ENCODE measurements at places on chromosomes 5 and 9.

- peak; percentile 92 for DNase-seq
Measured at GRCh38 chr9:91741522-91741921, 208.5 kb downstream of the ROR2 start.

- peak; percentile 69 for DNase-seq
Measured at GRCh38 chr5:172178991-172179989, 8.7 kb downstream of the STK10 start.

DNA sequence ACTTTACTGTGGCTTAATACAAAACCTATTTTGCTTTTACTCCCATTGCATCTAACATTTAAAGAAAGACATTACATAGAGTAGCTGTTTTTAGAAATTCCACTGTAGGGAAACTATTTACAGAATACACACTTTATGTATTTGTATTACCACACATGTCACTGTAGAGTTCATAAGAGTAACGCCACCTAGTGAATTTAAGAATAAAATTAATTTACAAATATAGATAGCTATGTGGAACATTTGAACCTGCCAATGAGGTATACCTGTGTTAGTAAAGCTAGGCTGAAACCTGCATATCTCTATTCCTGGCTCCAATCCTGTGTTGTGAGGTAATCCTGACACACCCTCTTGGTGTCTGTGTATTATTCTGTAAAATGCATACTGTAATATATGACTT is 234.4 kb downstream of the MAST4 start:
- DNase-seq, result no peak

DNA sequence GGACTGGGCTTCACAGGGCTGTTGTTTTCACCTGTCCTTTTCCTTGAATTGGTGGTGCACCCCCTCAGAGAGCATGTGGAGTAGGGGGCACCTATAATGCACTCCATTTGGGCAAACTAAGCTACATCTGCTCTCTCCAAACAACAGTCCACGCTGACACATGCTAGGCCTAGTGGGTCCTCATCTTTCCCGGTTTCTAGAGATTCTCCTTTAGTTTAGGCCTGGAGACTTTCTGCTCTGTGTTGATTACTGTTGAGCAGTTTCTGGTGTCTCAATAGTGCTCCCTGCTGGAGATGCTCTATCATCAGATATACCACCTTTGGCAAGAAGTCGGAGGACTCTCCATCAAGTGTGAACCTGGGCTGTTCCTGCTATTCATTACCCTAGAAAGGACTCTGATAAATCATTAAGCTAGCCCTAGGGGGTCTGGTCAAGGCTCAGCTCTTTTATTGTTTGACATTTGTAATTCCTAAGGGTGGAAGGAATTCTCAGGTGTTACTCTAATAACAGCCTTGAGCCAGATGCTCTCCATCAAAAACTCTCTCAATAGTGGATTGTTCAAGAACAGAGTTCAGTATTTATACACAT is 64.0 kb upstream of the FYB1 start:
- DNase-seq, result peak; percentile 72

DNA sequence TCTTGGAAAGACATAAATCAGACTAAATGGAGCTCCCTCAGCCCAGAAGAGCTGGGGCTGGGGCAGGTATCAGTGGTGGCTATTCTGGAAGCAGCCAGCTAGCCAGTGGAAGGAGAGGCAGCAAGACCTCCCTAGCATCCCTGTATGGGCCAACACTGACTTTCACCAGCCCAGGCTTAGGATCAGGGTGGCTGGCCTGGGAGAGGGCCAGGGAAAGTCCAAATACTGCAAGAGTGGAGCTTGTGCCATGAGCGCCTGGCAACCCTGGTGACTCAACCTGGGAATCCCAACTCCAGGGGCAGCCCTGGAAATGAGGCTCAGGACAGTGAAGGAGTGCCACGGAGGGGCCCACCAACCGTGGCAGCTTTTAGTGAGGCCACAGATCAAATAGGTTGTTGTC is 7.6 kb upstream of the IRF1 start:
- peak; percentile 56 for DNase-seq

DNA sequence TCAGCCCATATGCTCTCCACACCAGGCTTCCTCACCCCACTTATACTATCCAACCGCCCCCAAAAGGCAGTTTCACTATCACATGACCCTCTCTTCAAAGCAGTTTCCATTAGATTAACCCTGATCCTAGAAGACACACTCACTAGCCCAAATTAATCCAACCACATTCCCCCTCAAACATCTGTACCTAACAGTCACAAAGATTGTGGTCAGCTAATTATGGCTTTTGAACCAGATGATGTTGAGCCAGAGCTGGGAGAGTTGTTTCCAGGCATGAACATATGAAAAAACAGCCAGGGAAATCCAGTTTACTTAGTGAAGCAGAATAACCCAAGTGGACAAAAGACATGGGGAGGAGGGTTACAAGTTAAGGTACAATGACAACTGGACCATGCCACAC is 131.2 kb downstream of the SPOCK1 start:
- no peak for DNase-seq

DNA sequence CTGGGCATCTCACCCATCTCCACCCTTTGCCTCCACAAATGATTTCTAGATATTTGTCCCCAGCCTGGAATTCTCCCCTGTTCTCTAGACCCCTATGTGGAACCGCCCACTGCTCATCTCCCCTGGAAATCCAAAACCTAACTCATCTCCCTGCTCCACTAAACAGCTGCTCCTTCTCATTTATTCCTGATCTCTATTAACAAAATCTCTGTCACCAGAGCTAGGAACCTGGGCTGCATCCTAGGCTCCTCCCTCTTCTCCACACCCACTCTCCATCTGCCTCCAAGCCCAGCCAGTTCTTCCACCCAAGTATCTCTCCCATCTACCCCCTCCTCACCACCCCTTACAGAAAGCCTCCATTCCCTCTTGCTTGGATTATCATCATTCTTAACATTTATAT is 24.0 kb upstream of the SYNPO start:
- DNase-seq, result no peak

GRCh38 chr5:57887851-57888621 is 405.4 kb upstream of the ACTBL2 start:
- peak; percentile 81 for DNase-seq

GRCh38 chr5:90184764-90185163 is 224.8 kb downstream of the CETN3 start:
- DNase-seq, result no peak

- DNase-seq, result peak; percentile 26
Measured at GRCh38 chr5:53991942-53992341, 318.4 kb downstream of the ARL15 start.

GRCh38 chr9:76744336-76744735 is 19.9 kb upstream of the PCA3 start:
- DNase-seq, result no peak

DNA sequence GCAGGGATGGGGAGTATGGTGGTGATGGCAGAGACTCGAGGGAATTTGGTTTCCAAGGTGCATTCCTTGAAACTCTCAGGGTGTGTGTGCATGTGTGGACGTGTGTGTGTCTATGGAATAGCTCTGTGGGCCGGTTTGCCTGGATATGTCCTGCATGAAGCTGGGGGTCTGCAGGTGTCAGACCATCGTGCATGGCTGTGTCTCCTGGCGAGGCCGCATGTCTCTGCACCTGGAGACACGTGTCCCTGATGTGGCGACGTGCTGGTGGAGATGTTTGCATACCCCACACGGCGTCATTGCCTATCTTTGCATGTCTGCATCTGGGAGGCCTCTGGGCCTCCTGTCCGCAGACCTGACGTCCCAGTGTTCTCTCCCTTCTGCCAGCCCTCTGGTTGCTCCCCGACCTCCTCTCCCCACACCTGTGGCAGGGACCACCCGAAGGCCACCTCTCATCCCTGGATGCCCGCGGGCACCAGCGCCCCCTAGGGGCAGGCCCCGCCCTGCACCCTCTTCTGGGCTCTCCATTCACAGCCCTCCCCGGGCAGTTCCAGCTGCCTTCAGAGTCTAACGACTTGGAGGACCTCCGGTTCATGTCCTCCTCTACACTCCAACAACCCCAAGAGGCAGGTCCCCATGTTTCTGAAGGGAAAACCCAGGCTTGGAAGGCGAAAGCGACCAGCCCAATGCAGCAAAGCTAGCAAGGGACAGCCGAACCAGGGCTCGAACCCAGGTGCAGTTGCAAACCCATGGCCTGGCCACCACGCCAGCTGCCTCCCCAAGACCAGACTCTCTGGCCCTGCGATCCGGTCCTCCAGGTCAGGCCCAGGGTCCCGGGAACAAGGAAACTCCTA is 88.6 kb downstream of the LMX1B start:
- no peak for DNase-seq

DNA sequence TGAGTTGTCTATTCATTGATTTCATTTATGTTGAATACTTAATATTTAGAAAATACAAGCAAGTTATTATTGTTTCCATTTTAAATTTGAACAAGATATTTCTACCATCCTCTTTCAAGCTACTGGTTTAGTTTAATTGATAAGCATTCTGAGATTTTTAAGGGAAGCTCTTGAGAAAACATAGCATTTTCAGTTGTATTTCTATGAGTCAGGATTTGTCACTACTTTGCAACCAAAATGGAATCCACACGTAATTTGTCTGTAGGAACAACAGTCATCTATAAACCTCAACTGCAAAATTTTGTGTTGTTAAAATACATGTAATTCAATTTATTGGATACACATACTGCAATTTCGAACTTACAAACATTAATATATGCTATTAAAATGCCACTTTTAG is 74.0 kb downstream of the PRR16 start:
- DNase-seq, result peak; percentile 68

GRCh38 chr5:140007311-140007710 is 35.8 kb downstream of the NRG2 start:
- no peak for DNase-seq

GRCh38 chr5:175576591-175576990 is 81.3 kb upstream of the HRH2 start:
- DNase-seq, result no peak

DNA sequence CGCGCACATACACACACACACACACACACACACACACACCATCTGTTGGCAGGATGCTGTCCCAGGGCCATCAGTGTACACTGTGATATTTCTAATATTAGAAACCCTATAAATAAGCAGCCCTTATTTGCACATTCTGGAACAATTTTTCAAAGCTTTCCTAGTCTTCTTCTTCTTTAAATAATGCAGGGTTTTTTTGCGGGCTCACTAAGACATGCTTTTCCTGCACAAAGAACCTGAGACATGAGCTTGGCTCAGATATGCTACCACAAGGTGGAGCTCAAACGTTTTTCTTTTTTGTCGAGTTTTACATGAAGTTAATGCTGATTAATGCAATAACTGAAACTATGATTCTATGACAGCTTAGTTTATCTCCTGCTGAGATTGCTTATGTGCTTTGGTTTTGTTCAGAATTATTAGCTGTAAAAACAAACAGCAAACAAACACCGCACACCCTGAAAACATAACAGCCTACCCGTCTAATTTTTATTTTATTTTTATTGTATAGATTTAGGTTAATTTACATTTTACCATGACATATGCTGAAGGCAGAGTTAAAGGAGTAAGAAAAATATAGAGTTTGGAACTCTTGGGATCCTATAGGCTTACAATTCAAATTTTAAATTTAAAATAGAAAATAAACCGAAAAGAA is 95.8 kb downstream of the ALDH1A1 start:
- DNase-seq, result peak; percentile 76

DNA sequence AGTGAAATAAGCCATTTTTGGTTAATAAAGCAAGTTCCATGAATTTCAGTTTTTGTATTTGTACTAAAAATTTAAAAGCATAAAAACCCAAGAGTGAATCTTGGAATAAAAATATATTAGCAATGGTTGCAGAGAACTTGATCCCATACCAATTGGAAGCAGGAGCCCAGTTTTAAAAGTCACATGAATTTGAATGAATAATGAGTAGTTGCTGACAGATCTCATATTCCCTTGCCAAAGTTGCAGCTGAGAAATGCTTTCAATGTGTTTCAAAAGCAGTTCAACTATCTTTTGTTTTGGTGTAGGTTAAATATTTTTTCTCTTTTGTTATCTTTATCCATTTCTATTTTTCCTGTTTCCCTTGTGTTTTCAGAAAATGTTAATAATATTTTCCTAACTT is 818.6 kb downstream of the CDH18 start:
- DNase-seq, result no peak

DNA sequence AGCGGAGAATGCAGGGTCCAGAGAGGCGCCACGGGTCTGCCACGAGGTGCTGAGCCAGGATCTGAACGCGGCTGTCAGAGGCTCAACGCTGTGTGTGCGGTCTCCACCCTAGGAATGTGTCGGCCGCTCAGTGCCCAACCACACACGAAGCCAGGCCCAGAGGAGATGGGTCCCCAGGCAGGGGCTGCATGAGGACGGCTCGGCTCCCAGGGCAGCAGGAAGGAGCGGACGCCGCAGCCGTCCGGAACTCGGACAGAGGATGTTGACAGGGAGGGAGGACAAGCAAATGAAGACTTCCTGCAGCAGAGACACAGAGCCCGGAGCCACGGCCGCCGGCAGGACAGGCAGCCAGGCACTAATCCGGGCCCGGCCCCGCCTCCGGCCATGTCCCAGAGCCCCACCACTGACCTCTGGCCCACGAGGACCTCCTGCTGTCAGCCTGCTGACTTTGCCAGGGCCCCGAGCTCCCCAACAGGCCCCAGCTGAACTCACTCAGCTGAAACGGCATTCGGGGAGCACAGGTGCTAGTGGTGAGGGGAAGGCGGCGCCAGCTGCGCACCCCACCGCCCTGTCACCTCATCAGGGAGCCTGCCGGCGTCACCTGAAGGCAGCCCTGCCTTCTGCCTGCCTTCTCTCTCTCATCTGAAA is 12.7 kb downstream of the VAV2 start:
- DNase-seq, result peak; percentile 38

GRCh38 chr5:59709346-59709821 is 184.1 kb downstream of the PDE4D start:
- no peak for DNase-seq

- no peak for DNase-seq
Measured at GRCh38 chr5:81553567-81554212, 159.8 kb upstream of the ACOT12 start.

DNA sequence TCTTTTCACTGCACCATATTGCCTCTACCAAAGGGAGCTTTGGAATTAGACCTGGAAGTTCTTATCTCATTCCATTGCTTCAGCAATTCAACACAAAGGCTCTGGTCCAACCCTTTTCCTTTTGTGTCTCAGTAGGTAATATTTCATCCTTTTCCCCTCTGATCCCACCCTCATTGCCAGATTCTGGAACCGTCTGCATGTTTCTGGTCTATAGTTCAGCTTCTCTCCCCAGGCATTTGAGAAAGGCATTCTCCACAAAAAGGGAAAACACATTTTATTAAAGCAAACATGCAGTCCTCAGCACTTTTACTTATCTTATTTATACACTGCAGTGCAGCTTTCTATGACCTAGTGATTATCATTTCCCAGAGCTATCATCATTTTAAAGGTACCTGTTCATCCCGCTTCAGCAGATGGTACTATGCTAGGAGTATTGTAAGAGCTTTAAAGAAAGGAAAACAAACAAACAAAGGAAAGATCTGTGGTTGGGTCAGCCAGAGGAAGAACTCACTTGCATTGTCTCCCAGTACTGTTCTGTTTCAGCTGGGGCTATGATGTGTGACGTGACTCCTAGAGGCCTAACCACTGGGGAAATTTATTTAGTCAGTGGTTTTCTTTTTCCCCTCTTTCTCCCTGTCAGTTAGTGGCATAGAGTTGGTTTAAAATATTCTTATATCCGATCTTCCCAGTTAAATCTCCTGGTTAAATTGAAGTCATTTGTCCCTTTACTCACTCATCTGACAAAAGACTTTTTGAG is 269.2 kb downstream of the TMEM38B start:
- no peak for DNase-seq
